Activated CD8-positive, alpha-beta memory T cell treated with anti-CD3 and anti-CD28 coated beads for 1 hour (primary cell): ENCODE measurements at places on chromosomes 7 and 10.

- no peak for DNase-seq
These were observed 101.8 kb downstream of the FAS start for GRCh38 chr10:89092439-89092838.

- DNase-seq = no peak
These were observed 557.5 kb upstream of the PCDH15 start for GRCh38 chr10:55358539-55358938.

GRCh38 chr10:114276066-114276465 lies 37.0 kb downstream of the VWA2 start:
- DNase-seq = no peak

DNA sequence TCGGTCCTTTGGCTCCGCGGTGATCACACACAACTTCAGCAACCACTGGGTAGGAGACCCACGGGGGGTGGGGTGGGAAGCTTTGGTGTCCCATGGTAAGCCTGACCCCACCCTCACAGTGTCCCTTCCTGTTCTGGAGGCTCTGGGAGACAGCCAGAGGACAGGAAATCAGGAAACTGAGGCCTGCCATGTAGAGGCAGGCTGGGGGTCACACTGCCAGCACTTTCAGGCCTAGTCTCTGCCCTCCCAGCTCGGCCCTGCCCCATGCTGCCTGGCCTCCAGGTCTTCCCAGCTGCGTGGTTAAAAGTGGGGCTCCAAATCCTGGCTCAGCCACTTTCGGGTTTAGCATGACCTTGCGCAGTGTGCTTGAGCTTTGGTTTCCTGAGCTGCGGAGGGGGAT lies 10.9 kb downstream of the AQP1 start:
- no peak for DNase-seq

DNA sequence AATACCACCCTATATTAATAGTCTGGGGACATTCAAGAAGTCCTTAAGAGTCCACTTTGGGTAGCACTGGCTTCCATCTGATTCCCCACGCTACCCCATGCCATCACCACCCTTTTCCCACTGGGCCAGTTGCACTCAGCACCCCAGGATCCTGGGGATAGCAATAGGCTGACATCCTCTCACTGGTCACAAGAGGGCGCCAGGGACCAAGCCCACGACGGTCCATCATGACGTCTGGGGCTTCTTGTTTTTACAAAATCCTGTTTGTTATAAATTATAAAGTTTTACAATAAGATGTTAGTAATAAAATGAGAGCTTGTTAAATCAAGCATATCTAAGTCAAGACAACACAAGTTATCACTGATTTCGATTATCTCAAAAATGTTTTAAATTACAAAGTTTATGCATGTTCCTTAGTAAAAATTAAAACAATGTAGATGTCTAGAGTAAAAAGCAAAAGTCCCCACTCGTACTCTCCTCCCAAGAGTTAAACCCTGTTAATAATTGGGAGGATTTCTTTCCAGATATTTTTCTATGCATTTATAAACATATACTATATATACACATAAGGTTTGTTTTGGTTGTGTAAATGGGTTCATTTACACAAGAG lies 15.4 kb downstream of the GPNMB start:
- DNase-seq = peak; percentile 31

GRCh38 chr7:71618278-71618677 lies 486.3 kb downstream of the GALNT17 start:
- no peak for DNase-seq

- DNase-seq = no peak
These were observed 57.3 kb downstream of the EVX1 start for GRCh38 chr7:27299861-27300260.

GRCh38 chr10:110764793-110765512 lies 106.8 kb upstream of the PDCD4 start:
- no peak for DNase-seq

GRCh38 chr7:111801277-111801676 lies 239.0 kb upstream of the IMMP2L start:
- DNase-seq = no peak

- DNase-seq = no peak
These were observed 116.2 kb downstream of the JAZF1 start for GRCh38 chr7:28064437-28064836.

GRCh38 chr10:61592581-61592980 lies 70.1 kb upstream of the CABCOCO1 start:
- no peak for DNase-seq

DNA sequence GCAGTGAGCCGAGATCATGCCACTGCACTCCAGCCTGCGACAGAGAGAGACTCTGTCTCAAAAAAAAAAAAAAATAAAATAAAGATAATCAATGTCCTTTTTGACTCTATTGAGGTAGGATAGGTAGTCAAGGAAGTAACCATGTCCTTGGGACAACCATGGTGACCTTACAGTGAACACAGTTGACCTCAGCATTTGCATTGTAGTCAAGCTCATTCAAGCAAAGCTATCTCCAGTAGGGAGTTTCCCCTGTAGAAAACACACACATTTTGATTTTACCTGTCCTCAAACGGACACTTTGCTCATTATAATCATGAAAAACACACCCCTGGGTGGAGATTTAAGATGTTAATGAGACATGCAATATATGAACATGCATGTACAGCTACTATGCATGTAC lies 171.7 kb downstream of the KIF20B start:
- DNase-seq = no peak

DNA sequence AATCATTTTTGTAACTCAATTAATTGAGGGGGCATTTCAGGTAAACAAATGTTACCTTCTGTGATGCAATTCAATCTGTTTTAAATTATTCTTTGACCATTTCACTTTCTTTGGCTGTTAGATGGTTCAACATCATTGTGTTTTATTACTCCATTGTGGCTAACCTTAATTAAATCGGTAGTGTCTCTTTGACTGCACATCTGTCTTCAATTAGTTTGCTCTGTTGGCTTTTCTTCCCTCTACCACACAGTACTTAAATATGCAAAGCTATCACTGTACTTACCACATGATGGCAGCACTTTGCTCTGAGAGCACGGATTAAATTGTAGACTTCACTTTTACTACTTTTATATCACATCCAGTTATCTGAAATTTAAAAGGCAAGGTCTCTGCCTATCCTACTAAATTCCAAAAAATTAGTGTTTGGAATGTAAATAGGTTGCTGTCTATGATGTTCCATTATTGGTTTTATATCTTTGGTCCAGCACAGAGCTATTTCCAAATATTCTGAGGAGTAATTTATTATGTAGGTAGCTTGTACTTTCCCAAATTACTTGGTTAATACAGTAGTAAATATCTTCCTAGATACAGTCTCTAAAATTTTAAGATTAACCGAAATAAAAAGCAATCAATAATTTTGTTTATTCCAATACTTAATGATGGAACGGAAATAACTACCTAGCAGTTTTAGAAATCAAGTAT lies 352.0 kb downstream of the PCLO start:
- DNase-seq = no peak
